ENCODE measurements at places on chromosomes 12 and 14.

- ATAC-seq, result no peak
Measured at GRCh38 chr14:74570696-74571095, 41.3 kb downstream of the LTBP2 start.

DNA sequence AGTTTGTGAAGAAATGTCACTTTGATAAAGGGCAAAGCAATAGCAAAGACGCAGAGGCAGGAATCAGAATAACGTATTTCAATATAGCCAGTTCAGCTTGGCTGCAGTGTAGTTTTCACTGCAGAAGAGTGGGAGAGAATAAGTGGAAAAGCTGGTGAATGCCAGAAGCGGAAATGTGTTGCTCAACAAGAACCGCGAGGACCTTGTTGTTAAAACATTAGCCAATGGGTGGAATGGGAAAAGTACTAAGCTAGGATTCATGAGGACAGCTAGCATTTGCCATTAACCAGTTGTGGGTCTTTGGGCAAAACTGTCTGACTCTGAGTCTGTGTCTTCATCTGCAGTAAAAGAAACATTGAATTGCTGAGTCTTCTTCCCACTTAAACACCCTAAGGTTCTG, 292.9 kb upstream of the GRIP1 start:
- no peak for ATAC-seq

GRCh38 chr12:123064366-123064765, 83.9 kb downstream of the ARL6IP4 start:
- no peak for ATAC-seq

DNA sequence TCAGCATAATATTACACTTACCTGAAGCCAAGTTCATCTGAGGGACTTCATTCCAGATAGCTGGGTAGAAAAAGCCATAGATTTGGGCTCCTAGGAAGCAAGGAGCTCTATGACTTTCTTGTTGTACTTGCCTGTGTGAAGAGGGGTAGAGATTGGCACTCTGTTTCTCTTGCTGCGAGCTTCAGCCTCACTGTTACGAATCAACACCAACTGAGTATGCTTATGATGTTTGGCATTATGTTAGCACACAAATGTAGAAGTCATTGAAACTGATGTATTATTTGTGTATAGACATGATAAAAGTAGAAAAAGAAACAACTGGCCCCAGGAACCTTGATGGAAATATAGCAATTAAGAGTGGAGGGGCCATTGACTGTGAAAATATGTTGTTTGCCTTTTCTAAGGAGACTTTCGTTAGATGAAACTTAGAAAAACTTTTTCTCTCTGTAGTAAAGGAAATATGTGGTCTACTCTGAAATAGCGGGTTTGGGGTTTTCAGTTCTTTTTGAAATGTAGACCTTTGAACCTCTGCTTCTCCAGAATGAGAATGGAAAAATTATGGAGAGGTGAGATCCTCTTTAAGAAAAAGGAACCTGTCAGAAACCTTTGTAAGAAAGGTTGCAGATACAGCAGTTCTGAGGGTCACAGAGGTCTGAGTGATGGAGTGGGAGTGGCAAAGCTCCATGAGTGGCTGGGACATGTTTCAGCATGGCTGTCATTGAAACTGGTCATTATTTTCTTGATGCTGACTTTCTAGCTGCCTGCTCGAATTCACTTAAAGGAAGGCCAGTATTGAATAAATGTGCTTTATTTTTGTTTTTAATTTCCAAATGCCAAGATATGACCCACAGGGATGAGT, 159.9 kb downstream of the GCH1 start:
- ATAC-seq, result no peak

GRCh38 chr12:40078266-40078665, 27.6 kb downstream of the SLC2A13 start:
- ATAC-seq, result no peak

GRCh38 chr12:53221203-53222080, 10.6 kb downstream of the RARG start:
- peak; percentile 78 for ATAC-seq

GRCh38 chr14:95222870-95223398, 65.6 kb upstream of the DICER1 start:
- ATAC-seq, result no peak

DNA sequence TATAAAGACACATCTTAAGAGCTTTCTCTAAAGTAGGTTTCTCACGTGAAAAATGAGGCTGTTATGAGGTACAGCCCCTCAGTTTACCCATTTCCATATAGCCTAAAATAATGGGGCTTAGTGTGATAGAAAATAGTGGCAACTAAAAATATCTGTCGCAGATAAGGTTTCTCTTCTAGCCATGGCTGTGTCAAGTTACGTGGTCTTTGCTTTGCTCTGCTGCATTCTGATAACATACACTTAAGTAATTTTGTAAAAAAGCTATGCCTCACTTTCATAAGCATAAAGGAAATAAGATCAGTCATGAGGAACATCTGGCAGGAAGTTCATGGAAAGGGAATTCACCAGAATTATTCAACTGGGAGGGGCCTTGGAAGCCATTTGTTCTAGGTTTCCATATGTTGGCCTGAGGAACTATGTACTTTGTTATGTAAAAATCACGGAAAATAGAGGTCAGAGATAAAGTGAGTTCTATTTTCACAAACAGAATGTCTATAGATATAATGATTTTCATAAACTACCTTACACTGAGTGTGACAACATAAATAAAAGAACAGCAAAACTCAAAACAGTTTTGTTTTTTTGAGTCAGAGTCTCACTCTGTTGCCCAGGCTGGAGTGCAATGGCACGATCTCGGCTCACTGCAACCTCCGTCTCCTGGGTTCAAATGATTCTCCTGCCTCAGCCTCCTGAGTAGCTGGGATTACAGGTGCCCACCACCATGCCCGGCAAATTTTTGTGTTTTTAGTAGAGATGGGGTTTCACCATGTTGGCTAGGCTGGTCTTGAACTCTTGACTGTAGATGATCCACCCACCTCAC, 195.6 kb upstream of the KRR1 start:
- ATAC-seq, result no peak

- ATAC-seq, result peak; percentile 67
Measured at GRCh38 chr12:51836041-51836826, 12.3 kb downstream of the FIGNL2 start.

DNA sequence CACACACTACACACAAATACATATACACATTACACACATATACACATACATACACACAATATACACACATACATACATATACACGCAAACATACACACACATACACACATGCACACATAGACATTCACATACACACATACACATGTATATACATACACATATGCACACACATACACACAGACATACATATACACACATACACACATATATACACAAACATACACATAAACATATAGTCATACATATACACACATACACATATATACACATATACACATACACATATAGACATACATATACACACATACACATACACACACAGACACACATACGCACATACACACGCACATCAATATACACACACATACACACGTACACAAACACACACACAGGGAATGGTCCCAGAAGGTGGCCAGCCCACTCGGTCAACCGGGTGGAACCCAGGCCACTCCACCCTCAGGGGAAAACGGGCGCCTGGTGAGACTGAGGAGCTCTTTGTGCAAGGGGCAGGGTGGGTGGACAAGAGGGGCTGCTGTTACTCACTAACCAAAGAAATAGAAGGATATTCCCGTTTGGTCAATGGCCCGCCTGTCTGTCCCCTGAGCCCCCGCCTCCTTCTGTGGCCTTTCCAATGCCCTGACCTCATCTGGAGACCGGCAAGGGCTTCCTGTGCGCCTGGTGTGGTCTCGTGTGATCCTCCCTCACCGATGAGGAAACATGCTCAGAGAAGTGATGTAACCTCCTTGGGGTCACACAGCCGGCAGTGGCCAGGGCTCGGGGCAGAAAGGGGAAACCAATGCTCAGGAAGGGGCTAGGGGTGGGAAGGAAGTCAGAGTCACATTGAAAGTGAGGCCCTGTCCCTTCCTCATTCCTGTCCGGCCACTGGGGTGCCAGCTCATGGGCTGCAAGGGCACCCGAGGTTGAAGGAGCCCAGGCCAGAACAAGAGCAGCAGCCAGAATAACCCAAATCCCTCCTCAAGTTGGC, 5.3 kb downstream of the TRPV4 start:
- ATAC-seq, result no peak

GRCh38 chr14:80136358-80136757, 74.9 kb downstream of the DIO2 start:
- no peak for ATAC-seq

DNA sequence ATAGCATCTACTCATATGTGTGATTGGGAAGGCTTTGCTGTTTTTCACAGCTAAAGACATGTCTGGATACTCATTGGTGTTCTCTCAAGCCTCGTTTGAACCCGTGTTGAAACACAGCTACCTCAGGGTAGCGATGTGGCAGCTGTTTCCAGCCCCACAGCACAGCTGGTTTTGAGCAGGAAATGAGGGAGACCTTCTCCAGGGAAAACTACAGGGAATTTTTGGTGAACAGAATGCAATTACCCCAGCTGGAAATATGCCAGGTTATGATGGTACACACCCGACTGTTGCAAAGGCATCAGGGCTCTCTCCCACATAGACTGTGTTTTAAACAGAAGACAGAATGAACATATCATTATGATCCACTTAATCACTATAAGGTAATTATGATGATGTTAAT, 828.9 kb downstream of the VRK1 start:
- no peak for ATAC-seq

GRCh38 chr12:124564232-124564958, 3.0 kb downstream of the NCOR2 start:
- no peak for ATAC-seq
